T follicular helper cell (primary cell): ENCODE measurements at places on chromosomes 2 and 18.

- DNase-seq: no peak
Observed at GRCh38 chr2:169415233-169415748, 53.0 kb upstream of the LRP2 start.

DNA sequence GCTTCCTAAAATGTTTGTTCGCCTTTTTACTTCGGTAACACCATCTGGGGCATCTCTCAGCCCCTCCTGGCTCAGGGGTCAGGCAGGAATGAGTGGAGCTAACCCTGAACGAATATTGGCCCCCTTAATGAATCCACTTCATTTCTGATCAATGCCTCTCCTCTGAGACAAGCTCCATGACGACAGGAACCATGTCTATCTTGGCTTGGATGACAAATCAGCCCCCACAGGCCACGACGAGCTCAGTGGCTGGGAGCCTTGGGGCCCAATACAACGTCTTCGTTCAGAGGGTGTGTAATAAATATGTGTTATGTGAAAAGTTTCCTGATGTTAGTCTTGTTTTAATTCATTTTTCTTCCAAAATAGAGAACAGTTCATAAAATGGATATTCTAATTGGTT is 133.0 kb downstream of the COL6A3 start:
- no peak for DNase-seq

DNA sequence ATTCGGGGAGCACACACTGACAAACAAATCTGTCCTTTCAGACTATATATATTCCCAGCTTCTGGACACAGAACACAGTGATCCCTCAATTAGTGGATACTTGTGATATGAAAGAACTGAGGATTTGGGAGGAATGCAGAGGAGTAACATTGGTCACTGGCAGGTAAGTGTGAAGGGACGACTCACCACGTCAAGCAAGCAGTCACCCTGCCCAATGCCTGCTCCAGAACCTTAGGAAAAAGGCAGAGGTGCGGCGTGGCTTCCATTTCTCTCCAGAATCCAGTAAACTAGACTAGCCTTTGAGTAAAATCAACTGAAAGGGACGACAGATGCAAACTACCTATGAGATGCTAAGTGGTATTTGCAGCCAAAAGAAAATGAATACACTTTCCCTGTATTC is 1.1 kb downstream of the CCDC93 start:
- DNase-seq: no peak

DNA sequence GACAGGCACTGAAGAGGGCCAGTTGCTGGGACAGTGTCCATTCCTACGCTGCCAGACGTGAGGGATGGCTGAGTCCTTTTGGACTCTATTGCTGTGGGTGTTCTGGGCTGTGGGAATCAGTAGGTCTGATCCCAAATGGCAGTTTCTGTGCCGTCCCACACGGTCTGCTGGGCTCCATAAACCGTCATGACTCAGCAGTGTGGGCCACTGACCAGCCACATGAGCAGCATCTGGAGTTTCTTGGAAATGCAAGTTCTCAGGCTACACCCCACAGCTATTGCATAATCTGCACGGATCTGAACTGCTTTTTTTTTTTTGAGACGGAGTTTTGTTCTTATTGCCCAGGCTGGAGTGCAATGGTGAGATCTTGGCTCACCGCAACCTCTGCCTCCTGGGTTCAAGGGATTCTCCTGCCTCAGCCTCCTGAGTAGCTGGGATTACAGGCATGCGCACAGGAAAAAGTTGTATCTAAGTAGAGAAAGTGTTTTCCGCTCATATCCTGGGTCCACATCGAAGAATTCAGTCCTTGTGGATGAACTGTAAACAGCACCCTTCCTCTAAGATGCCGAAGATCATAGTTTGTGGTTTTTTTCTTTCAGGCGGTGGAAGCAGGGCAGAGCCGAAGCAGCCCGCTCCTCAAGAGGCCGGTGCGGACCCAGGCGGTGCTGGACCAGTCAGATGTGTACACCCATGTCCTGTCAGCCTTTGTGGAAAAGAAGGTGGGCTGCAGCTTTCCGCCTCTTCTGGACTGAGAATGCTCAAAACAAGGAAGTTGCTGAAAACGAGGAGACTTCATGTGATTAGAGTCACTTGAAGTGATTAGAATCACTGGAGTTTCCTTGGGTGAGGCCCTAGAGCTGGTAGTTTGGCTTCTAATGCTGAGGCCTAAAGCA is 25.5 kb downstream of the RMC1 start:
- no peak for DNase-seq

GRCh38 chr2:239691720-239692119 is 290.9 kb upstream of the HDAC4 start:
- no peak for DNase-seq

DNA sequence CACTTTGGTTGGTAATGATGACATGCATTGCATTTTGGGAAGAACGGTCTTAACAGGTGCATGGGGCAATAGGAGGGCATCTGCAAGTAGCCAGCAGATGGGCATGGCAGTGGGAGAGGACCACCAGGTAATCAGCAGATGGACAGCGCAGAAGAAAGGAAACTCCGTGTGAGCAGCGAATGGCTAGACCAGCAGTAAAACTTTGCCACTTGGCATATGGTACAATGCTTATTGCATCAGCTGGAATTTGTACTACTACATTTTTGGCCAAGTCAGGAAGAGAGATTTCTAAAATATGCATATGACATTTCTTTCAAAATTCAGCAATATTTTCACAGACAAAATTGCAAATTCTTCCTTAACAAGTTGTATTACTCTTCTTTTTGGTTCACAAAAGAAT is 768.5 kb downstream of the LRP1B start:
- DNase-seq: no peak

DNA sequence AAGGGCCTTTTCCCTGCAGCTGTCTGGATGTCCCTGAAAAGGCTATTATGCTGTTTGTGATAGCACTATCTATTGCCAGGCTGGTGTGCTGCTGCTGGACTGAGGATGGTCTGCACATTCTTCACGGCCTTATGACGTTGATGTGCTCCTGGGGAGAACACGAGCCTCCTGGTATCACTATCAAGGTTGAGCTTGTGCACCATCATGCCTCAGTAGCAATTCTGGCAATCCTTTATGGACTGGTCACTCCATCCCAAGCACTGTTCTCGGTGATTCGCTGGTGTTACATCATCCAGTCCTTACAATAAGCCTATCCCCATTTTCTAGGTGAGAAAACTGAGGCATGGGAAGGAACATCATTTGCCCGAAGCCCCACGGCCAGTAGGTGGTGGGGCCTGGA is 18.2 kb upstream of the CCBE1 start:
- no peak for DNase-seq

DNA sequence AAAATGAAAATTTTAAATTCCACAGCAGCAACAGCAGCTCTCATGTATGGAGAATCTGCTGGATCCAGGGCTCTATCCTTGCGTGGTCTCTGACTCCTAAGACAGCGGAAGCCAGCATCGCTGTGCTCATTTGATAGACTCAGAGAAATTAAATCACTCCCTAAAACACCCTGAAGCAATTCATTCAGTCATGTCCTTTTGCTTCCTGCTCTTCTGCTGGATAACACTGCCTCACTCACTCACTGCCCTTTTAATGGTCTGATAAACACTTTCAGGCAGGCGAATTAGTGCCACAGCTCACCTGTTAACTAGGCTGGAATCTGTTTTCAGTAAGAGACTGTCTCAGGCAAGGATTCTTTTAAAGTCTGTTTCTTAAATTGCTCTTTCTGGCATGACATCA is 10.0 kb downstream of the WIPF1 start:
- no peak for DNase-seq

GRCh38 chr18:47788621-47789020 is 141.8 kb downstream of the SMAD2 start:
- no peak for DNase-seq

DNA sequence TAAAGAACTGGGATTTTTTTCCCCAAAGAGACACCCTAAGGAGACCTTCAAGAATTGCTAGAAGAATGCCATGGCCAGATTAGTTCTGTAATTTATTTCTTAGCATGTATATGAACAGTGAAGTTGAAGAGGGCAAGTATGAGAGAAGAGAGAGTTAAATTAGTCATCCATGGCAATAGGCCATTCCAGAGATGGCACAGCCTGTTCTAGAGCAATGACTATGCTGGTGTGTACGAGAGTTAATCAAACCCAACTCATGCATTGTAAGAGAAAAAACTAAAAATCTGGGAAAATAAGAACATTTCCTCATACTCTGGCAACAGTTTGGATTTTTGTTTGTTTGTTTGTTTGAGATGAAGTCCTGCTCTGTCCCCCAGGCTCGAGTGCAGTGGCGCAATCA is 112.1 kb upstream of the PIK3C3 start:
- no peak for DNase-seq
